ENCODE measurements at places on chromosomes 12 and 14.

DNA sequence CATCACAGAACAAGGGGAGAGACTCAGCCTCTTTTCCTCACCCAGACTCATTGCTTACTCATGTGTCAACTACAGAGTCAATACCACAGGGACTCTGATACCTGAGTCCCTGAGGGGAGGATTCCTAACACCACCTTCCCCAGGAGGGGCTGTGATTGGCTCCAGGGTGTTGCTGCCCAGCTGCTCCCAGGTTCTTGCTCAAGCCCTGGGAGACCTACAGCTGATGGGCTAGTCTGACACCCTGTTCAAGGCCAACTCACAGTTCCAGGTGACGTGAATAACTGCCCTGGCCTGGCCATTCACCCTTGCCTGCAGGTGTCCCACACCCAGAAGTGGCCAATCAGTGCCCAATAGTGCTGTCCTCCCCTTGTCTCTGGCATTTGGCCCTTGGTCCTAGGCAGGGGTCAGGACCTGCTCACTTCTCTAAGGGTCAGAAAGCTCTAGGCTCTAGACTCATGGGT, 8.6 kb downstream of the SPRYD4 start:
- no peak for DNase-seq

DNA sequence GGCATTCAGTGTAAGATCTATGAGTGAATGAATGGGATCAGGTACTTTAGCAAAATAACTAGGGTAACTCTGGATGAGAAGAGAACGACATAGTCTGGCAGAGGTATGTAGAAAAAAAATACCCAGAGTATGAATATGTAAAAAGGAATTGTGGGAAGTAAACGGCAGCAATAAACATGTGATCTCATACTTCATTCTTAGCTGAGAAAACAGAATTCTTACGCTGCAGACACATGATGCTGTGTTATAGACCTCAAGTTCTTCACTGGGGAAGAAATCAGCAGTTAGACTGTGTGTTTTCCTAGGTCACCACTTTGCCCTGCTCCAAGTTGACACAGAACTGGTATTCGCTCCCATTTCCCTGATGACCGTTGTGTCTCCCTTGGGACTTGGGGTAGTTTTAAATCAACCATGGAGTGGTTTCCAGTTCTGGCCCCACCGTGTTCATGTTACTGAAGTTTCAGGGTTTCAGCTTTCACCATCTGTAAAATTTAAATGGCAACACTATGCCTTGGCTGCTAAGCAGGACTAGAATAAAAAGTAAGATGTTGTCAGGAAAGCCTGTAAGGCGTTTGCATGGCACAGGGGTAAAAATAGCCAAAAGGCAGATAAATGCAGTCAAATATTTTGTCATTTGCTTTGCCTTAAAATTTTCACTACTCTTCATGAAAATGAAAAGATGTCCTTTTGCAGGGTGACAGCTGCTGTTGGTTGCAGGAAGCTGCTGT, 223.7 kb downstream of the PELI2 start:
- no peak for DNase-seq

DNA sequence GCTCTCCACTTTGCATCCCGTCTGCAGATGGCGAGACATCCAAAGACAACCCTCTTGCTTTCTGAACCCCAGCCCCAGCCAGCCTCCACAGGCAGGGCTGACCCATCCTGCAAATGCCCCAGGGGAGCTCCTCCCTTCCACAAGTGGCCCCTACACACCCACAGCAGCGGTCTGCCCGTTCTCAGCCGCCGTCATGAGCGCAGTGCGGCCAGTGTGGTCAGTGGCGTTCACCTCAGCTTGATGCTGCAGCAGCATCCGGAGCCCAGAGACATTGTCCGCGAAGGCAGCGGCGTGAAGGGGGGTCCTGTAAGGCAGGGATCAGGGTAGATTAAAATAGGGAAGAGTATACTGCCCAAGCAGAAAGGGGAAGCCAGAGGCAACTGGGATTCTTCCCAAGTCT, 13.7 kb downstream of the ANKRD52 start:
- no peak for DNase-seq

DNA sequence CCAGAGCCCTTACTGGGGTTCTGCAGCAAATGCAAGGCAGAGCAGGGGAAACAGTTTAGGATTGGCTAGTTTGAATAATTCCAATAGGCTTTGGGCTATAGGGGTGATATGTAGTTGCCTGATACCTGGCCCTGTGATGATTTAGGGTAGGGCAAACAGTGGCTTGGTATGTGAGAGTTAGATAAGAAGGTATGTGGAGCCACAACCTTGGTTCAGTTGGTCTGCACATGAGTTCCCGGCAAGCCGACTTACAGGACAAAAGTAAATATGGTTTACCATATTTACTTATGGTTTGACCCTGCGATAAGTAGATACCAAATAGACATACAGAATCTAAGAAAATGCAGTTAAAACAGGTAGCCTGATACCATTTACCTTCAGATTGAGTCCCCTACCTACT, 8.3 kb upstream of the CAPRIN2 start:
- no peak for DNase-seq

- DNase-seq: no peak
Measured at GRCh38 chr12:100579844-100580243, 6.4 kb downstream of the GAS2L3 start.

GRCh38 chr14:68460541-68460940, 332.3 kb downstream of the ZFP36L1 start:
- no peak for DNase-seq
